ENCODE measurements at places on chromosomes 2 and 18. TPM values are rescaled to one million over a fixed set of nuclear protein-coding genes. Genes with fewer than 3 reads are reported as not detected.

The VWA3B gene
- total RNA-seq, result not detected

The RAB6D gene
- not detected for total RNA-seq

The HPCAL1 gene
- total RNA-seq, result 43.7 TPM

The ALS2 gene
- 9.3 TPM for total RNA-seq
